ENCODE measurements at places on chromosomes 6 and 20. TPM values are rescaled to one million over a fixed set of nuclear protein-coding genes. Genes with fewer than 3 reads are reported as not detected.

The ARG1 gene
- total RNA-seq = 0.69 TPM

GRCh38 chr20:45409521-45410272 is 1.6 kb downstream of the DBNDD2 start:
- DNase-seq = no peak

The MAS1 gene
- not detected for total RNA-seq

The FAM162B gene
- not detected for total RNA-seq

- DNase-seq = no peak
Observed at GRCh38 chr20:37856932-37857660, 45.8 kb upstream of the VSTM2L start.

- no peak for DNase-seq
Observed at GRCh38 chr6:3337521-3338350, 79.0 kb downstream of the PSMG4 start.

The PDE10A gene
- total RNA-seq = 0.37 TPM

DNA sequence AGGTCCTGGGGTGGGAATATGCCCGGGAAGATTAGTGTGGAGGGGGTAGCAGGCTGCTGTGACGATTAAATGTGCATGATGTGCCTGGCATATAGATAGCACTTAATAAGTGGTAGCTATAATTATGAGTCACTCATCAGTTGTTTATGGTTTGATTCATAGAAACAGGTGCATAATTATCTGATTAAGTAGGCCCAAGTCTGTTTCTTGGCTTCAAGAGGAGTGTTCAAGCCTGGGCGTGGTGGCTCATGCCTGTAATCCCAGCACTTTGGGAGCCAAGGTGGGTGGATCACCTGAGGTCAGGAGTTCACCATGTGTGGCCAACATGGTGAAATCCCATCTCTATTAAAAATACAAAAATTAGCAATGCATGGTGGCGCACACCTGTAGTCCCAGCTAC is 74.9 kb downstream of the QRSL1 start:
- DNase-seq = no peak

- DNase-seq = no peak
Observed at GRCh38 chr20:17452441-17452840, 78.7 kb downstream of the BFSP1 start.

The SLC22A7 gene
- total RNA-seq = not detected

GRCh38 chr6:128600397-128600951 is 80.1 kb upstream of the PTPRK start:
- DNase-seq = no peak

The BIRC7 gene
- 0.96 TPM for total RNA-seq

- no peak for DNase-seq
Observed at GRCh38 chr20:37567671-37568588, 40.3 kb upstream of the BLCAP start.

DNA sequence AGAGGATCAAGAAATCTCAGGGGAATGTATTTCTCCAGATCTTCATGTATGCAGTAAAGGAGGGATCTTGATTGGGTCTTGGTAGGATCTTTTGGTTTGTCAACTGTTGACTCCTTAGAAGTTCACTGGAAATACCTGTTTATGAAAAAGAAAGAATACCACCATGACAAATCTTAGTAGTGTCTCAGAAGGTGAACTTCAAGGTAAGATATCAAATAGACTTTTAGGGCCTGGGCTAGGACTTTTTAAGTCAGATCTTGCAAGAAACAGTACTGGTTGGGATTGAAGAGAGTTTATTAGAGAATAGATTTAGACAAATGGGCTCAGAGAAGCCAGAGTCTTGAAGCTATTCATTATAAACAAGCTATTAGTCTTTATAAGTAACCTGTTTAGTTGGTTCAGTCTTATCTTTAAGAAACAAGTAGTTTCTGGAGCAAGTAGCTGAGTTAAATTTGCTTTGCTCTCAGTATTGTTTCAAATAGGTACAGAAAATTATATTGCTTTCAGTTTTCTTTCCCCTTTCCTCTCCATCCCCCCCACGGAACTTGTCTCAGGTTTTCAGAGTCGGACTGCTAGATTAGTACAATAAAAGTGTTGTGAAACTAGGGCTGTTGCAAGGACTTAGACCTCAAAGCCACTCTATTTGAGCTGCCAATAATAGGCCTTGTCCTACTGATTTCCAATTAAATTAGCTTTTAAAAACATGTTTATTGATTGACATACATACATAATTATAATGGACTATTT is 529.1 kb upstream of the CITED2 start:
- no peak for DNase-seq

The CALHM4 gene
- total RNA-seq = not detected

The MATN4 gene
- 0.64 TPM for total RNA-seq

- DNase-seq = no peak
Observed at GRCh38 chr6:167454003-167454402, 129.1 kb downstream of the TTLL2 start.

The VARS1 gene
- total RNA-seq = 254 TPM

DNA sequence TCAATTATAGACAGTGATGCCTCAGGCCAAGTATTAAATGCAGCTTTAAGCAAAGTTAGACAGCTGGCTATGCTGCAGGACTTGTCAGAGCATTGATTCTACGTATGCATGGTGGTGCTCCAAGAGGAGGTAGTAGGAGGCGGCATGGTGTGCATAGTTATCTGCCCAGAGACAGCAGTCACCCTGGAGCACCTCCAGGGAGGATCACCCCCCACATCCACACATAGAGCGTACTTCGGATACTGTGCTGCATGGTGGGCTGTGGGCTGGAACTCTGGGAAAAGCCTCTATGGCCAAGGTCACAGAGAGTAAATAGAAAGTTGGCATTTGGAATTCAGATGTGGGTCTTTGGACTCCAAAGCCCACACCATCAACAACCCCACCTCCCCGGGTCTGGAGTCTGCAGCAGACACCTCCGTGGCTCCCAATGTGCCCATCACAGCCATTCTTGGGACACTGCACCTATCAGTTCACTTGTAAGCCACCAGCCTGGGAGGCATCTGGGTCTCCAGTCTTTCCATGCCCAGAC is 64.5 kb upstream of the STX16 start:
- DNase-seq = no peak

DNA sequence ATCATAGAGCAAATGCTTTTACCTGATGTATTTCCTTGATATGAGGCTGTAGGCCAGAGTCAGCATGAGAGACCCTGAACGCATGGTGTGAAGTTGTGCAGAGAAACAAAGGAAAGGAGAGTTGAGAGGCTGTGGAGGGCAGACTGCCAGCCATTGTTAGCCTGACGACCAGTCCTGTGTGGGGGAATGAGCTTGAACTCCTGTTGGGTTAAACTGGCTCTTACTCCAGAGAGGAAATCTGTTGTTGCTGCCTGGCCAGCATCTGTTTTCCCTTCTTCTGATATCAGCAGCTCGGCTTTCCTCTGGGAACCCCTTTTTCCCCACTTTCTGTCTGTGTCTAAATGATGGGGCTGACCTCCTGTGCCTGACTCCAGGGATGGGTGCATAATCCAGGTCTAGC is 158.2 kb upstream of the ZFP64 start:
- no peak for DNase-seq

The CST7 gene
- not detected for total RNA-seq

The FKBP1C gene
- total RNA-seq = 1.6 TPM

DNA sequence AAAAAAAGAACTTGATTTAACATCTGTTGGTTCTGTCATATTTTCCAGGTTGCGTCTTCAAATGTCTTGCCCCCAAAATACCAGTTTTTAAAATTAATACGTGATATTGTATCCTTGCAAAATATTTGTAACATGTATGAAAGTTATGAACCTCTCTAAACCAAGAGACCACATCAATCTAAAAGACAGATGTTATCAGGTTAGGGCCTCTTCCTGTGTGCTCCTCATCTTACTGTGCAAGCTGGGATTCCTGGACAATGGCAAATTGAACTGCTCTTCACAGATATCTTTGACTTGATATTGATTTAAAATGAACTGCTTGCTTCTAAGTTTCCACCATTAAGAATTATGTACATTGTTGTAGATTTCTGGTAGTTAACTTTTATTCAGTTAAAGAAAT is 9.6 kb downstream of the TMEM239 start:
- no peak for DNase-seq

The TRAPPC3L gene
- not detected for total RNA-seq

GRCh38 chr20:829551-829950 is 4.0 kb upstream of the FAM110A start:
- no peak for DNase-seq

GRCh38 chr20:53247468-53248103 is 275.4 kb downstream of the TSHZ2 start:
- no peak for DNase-seq

The KIF25 gene
- total RNA-seq = not detected

GRCh38 chr20:20365480-20366161 is 2.3 kb upstream of the INSM1 start:
- no peak for DNase-seq

The ATP6V1G2 gene
- total RNA-seq = 1.8 TPM

DNA sequence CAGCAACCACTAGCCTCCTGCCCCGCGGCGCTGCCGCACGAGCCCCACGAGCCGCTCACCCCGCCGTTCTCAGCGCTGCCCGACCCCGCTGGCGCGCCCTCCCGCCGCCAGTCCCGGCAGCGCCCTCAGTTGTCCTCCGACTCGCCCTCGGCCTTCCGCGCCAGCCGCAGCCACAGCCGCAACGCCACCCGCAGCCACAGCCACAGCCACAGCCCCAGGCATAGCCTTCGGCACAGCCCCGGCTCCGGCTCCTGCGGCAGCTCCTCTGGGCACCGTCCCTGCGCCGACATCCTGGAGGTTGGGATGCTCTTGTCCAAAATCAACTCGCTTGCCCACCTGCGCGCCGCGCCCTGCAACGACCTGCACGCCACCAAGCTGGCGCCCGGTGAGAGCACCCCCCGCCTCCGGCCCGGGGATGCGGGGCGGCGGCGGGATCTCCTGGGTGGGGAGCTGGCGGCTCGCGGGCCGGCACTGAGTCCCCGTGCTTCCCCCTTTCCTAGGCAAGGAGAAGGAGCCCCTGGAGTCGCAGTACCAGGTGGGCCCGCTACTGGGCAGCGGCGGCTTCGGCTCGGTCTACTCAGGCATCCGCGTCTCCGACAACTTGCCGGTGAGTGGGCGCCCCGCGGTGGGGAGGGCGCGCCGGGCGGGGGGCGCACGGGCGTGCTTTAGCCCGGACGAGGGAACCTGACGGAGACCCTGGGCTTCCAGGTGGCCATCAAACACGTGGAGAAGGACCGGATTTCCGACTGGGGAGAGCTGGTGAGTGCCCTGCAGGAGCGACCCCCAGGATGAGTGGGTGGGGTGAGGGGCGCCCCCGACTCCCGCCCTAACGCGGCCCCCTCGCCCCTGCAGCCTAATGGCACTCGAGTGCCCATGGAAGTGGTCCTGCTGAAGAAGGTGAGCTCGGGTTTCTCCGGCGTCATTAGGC is 585 bp downstream of the PIM1 start:
- no peak for DNase-seq

DNA sequence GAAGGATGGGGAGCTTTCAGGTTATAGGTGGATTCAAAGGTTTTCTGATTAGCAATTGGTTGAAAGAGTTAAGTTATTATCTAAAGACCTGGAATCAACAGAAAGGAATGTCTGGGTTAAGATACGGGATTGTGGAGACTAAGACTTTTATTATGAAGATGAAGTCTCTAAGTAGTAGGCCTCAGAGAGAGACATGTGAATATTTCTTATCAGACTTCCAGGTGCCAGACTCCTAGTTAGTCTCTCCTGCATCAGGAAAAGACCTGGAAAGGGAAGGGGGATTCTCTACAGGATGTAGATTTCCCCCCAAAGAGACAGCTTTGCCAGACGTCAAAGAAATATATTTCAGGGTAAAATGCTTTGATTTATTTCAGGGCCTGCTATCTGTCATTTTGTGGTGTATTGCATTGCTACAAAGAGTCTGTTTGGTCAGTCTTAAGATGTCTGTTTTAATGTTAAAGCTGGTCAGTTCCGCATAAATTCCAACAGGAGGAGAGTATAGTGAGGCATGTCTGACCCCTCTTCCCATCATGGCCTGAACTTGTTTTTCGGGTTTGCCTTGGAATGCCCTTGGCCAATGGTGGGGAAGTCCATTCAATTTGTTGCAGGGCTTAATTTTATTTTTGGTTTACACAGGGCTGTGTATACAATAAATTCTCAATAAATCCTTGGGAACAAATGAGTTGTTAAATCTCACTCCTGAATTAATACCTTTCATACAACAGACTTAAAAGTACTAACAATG is 103.4 kb upstream of the RALGAPA2 start:
- DNase-seq = no peak

The ID4 gene
- total RNA-seq = 0.10 TPM

- DNase-seq = no peak
Observed at GRCh38 chr20:24289737-24290481, 179.5 kb upstream of the SYNDIG1 start.

DNA sequence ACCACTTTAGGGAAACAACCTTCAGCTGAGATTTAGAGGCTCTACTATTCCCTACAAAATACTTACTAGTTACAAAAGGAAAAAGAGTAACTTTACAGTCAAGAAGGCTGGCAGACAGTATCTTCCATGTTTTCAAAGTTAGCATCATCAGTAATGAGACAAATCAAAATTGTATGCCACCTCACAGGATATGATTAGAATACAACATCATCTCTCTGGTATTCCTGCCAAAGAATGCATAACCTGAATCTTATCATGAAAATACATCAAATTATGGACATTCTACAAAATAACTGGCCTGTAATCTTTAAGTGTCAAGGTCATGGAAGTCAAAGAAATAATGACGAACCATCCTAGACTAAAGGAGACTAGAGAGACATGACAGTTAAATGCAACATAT is 38.4 kb downstream of the CDK5RAP1 start:
- DNase-seq = no peak

DNA sequence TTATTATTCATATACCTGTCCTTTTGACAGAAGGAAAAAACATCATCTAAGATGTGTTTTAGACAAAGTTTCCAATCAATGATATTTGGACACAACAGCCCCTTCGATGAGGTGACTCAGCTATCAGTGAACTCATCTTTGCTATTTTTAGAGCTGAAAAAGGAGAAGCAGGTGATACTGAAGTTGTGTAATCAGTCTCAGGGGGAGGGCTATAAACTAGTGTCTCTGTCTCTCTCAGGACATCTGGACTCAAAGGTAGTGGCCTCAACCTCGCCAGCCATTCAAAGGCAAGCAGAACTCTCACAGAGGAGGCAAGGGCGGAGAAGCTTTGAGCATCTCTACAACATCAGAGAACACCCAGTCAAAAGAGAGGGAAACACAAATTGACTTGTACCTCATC is 135.4 kb downstream of the BFSP1 start:
- no peak for DNase-seq

The MYCT1 gene
- total RNA-seq = not detected

Measured in HCT116 (cell line).